ENCODE measurements at places on chromosomes 1 and 21.

GRCh38 chr1:3903141-3904005, 3.3 kb upstream of the C1orf174 start:
- H3K4me3 ChIP-seq: no peak overlapping the region
- no peak overlapping the region for H3K27ac ChIP-seq
- no peaks in the 10 kb centered on the region for H3K27me3 ChIP-seq
- H3K36me3 ChIP-seq: peaks cover under 1% of the 10 kb centered on the region

- DNase-seq: peak; percentile 54
- H3K4me1 ChIP-seq: no peaks in the 10 kb centered on the region
- H3K27ac ChIP-seq: no peak overlapping the region
- no peak overlapping the region for H3K4me3 ChIP-seq
- H3K36me3 ChIP-seq: no peaks in the 10 kb centered on the region
These were observed 5.2 kb upstream of the RERE start for GRCh38 chr1:8822373-8823294.

DNA sequence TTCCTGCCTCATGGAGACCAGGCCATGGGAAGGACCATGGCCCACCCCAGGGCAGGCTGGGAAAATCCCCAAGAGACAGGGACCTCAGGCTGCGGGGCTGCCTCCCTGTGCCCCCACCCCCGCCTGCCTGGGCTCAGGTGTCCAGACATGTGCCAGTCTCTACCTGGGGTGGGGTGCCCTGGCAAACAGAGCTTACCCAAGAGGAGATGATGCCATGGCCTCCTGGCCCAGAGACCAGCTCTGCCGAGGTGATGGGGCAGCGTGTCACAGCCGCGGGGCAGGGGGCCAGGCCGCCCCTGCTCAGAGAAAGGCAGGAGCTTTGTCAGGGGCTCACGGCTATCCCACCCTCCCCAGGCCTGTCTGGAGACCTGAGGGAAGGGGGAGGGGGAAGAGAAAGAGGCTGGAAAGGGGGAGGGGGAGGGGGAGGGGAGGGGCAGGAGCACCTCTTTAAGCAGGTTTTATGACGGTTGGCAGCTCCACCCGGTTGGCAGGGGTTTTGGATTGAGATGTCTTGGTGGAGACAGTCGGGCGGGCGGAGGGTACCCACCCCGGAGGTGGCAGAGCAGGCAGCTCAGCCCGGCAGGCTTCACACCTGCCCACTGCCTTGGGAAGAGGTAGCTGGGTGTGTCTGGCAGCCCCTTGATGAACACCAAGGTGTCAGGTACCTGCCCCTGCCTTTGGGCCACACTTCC, 101.5 kb upstream of the IFFO2 start:
- peaks cover 2% of the 10 kb centered on the region for H3K4me1 ChIP-seq
- no peaks in the 10 kb centered on the region for H3K36me3 ChIP-seq
- H3K27ac ChIP-seq: no peak overlapping the region
- H3K4me3 ChIP-seq: no peak overlapping the region
- DNase-seq: no peak
- no peaks in the 10 kb centered on the region for H3K27me3 ChIP-seq

- H3K27me3 ChIP-seq: peaks cover 28% of the 10 kb centered on the region
- no peaks in the 10 kb centered on the region for H3K4me1 ChIP-seq
- no peak for DNase-seq
- H3K36me3 ChIP-seq: no peaks in the 10 kb centered on the region
- no peak overlapping the region for H3K4me3 ChIP-seq
These were observed 6.8 kb downstream of the MX1 start for GRCh38 chr21:41432562-41433460.

DNA sequence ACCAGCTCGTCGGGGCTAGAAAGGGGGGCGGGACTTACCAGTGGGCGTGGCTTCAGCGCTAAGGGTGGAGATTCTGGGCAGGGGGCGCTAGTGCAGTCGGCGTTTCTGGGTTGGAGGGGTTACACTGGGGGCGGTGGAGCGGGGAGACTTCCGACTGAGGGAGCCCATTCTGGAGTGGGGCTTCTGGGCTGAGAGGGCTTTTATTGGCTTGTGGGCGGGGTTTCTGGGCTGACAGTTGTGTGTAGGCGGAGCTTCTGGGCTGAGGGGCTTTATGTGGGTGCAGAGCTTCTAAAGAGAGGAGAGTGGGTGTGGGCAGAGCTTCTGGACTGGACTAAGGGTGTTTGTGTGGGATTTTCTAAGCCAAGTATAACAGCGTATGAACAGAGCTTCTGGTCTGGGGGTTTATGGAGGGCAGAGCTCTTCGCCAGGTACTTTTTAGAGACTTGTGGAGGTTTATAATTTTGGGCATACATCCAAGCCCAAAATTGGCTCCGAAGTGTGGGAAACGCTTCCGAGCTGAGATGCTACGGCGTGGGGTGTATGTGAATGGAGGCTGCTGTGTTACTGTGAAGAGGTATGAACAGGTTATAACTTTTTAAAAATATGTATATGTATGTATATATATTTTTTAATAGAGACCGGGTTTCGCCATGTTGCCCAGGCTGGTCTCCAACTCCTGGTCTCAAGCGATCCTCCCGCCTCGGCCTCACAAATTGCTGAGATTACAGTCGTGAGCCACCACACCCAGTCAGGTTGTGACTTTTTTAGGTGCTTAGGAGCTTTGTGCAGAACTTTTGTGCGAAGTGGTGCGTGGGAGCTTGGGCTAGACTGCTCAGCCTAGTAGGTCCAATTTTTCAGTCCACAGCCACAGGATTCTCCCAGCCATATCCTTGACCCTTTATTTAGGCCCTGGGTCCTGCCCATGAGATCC, 825 bp downstream of the TMEM39B start:
- peak; percentile 99 for DNase-seq
- no peaks in the 10 kb centered on the region for H3K27me3 ChIP-seq
- peaks cover 14% of the 10 kb centered on the region for H3K4me1 ChIP-seq

- DNase-seq: no peak
- H3K4me1 ChIP-seq: no peaks in the 10 kb centered on the region
- H3K4me3 ChIP-seq: no peak overlapping the region
- no peaks in the 10 kb centered on the region for H3K27me3 ChIP-seq
These were observed 57.9 kb upstream of the KANK4 start for GRCh38 chr1:62377043-62377562.

DNA sequence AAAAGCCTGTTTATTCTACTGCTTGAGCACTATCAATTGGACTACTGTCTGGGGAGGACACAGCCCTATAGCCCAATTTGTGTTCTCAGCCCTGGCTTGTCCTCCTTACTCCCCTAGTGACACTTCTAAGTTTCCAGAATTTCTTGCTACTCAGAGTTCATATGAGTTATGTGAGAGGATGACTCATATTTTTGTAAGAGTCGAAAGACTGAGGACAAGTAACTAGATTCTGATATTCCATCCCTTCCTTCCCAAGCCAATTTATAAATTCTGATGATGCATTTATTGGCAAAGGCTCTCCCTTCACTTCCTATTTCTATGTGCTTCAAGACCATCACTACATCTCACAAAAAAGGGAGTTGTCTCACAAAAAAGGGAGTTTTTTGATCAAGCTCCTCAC, 422.2 kb upstream of the DEPDC1 start:
- H3K36me3 ChIP-seq: no peaks in the 10 kb centered on the region
- peaks cover 5% of the 10 kb centered on the region for H3K4me1 ChIP-seq
- H3K4me3 ChIP-seq: no peak overlapping the region
- no peak overlapping the region for H3K27ac ChIP-seq
- no peak for DNase-seq
- H3K27me3 ChIP-seq: no peaks in the 10 kb centered on the region

GRCh38 chr1:103353391-103353790, 172.1 kb upstream of the RNPC3 start:
- H3K27ac ChIP-seq: no peak overlapping the region
- no peaks in the 10 kb centered on the region for H3K4me1 ChIP-seq
- no peaks in the 10 kb centered on the region for H3K27me3 ChIP-seq
- H3K36me3 ChIP-seq: no peaks in the 10 kb centered on the region

- H3K4me3 ChIP-seq: peak overlapping the region; percentile 94
- H3K27me3 ChIP-seq: no peaks in the 10 kb centered on the region
- H3K36me3 ChIP-seq: peaks cover 42% of the 10 kb centered on the region
- H3K27ac ChIP-seq: no peak overlapping the region
These were observed 4.1 kb downstream of the TAGLN2 start for GRCh38 chr1:159921251-159921650.

- no peak for DNase-seq
- H3K4me1 ChIP-seq: no peaks in the 10 kb centered on the region
- H3K27me3 ChIP-seq: no peaks in the 10 kb centered on the region
- no peak overlapping the region for H3K27ac ChIP-seq
These were observed 19.5 kb downstream of the OLFM3 start for GRCh38 chr1:101977266-101977665.

GRCh38 chr1:231053493-231054162, 13.6 kb upstream of the FAM89A start:
- no peak overlapping the region for H3K4me3 ChIP-seq
- H3K27me3 ChIP-seq: peaks cover 10% of the 10 kb centered on the region
- no peak for DNase-seq
- H3K4me1 ChIP-seq: no peaks in the 10 kb centered on the region
- peak overlapping the region; percentile 24 for H3K27ac ChIP-seq
- no peaks in the 10 kb centered on the region for H3K36me3 ChIP-seq
